ENCODE measurements at places on chromosomes 11 and 22.

GRCh38 chr11:125925804-125926203 lies 20.0 kb upstream of the VSIG10L2 start:
- DNase-seq: no peak

GRCh38 chr22:20952544-20953341 lies 14.3 kb upstream of the AIFM3 start:
- no peak for DNase-seq

DNA sequence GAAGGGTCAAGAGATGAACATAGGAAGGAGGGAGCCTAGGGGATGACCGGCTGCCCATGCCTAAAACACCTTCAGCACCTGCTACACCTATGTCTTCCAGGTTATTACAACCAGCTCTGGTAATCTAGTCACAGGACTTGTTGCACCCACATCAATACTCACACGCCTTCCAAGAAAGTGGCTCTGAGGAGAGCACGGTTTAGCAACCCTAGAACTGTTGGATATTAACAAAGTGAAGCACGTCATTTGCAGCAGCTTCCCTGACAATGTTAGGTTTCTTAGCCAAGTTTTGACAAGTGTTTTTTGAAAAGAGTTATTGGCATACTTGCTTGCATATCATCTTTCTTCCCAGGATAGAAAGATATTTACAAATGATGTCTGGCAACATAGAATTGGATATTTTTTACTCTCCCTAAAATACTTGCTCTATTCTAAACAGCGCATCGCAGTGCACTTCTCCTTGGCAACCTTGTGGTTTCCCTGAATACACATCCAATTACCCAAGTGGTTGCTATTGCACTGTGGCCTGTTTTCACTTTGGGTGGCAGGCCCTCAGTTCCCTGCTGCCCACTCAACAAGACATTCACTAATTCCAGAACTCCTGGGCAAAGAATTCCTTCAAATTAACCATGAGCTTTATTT lies 94.3 kb upstream of the ARHGAP42 start:
- no peak for DNase-seq

DNA sequence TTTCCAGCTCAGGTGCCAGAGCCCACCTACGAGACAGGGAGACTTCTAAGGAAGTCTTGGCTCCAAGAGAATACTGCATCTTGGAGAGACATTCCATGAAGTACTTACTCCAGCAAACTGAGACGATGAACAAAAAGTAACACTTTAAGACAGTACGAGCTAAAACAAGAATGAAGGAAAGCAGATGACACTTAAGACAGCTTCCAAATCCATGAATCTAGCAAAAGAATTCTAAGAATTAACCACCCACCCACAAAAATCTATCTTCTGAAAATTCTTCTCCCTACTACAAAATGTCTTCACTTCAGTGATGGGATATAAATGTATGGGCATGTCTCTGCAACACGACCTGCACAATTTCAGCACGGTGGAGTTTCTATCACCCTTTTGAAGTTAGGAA lies 132.9 kb downstream of the C11orf58 start:
- DNase-seq: no peak

DNA sequence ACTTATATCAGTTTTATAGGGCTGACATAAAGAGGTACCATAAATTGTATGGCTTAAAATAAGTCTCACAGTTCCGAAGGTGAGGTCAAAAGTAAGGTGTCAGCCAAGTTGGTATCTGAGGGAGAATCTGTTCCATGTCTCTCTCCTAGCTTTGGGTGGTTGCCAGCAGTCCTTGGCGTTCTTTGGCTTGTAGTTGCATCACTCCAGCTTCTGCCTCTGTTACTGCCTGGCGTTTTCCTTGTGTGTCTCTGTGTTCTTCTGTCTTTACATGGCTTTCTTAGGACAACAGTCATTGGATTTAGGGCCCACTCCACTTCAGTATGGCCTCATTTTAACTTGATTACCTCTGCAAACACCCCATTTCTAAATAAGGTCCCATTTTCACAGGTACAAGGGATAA lies 16.7 kb downstream of the MMP7 start:
- peak; percentile 33 for DNase-seq

DNA sequence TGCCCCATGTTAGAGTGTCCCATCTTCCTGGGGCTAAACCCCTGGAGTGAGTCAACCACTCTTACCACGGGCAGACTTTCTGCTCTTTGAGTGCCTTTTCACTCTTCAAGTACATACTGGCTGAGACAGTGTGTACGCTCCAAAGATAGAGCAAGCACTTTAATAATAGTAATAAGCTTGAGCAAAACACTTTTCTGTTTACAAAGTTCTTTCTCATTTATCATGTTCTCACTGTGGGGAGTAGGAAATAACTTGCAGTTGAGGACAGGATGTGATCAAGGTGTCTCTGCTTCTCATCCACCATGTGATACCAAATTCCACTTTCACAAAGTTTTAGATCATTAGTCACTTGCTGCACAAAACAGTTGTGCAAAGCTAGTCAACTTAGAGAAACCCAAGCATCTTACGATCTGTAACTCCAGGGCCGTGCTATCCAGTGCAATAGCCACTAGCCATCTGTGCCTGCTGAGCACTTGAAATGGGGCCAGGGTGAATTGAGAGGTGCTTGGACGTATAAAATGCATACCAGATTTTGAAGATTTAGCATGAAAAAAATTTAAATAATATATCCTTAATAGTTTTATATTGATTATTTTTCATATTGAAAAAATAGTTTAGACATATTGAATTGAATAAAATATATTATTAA lies 135.3 kb downstream of the KIF18A start:
- peak; percentile 27 for DNase-seq

- no peak for DNase-seq
Observed at GRCh38 chr11:103845331-103845730, 191.1 kb upstream of the DDI1 start.

DNA sequence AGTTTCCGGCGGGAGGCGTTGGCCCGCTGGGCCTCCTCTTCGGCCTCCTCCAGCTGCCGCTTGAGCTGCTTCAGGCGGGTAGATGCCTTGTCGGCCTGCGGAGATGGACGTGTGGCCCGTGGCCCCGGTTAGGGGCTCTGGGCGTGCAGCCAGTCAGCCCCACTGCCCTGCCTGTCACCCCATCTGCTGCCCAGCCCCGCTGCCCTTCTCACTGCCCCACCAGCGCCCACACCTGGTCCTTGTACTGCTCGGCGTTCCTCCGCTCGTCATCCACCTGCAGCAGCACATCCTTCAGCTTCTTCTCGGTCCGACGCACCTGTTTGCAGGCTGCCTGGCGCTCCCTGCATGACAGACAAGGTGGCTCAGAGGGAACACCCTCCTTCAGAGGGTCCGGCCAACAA lies 31.2 kb downstream of the APOL1 start:
- no peak for DNase-seq

DNA sequence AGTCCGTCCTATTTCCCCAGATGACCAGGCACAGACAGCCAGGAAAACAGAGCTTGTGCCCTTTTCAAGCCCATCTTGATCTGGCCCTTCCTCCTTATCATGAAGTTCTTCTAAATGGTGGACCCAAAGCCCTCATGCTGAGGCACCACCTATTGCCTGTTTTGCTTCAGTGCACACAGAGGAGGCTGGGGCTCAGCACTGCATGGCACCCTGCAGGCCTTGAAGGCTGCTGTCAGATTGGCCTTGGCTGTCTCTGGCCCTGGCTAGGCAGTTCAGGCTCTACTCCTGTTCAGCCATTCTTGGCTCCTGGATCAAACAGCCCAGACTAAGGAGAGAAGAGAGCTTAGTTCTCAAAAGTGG lies 49.2 kb downstream of the OTOG start:
- no peak for DNase-seq

- DNase-seq: no peak
Observed at GRCh38 chr11:111351374-111352055, 27.6 kb downstream of the POU2AF1 start.

DNA sequence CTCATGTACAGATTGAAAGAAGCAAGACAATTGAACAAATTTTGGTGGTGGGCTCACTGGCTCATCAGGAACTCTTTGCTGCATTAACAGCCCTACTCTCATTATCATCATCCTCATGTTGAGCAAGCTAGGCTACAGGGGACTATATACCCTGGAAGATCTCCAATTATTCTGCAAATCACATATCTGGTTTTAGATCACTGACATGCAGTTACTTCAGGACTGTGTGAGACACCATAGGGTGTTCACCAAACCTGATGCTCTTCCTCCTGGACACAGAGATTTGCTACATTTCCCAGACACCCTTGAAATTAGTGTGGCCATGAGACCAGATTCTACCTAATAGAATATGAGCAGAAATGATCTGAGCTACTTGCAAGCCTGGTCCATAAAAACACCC lies 23.0 kb upstream of the ME3 start:
- no peak for DNase-seq

- peak; percentile 33 for DNase-seq
Observed at GRCh38 chr11:9176550-9176949, 85.2 kb upstream of the SCUBE2 start.

DNA sequence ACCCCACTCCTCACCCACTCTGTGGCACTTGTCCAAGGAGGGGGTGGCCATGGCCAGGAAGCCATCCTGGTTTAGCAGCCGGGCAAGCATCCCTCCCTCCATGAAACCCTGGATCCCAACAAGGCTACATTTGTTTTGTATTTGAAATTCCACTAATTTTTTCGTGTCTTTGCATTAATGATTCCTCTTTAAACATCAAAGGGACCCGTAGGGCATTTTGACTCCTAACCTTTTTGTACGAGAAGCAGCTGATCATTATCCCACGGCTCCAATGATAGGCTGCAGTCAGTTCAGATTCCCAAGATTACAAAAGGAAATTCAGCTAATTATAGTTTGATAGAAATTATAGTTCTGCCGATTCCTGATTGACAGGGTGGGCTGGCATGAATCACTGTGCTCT lies 10.7 kb downstream of the MYEOV start:
- no peak for DNase-seq

- no peak for DNase-seq
Observed at GRCh38 chr22:26122920-26123468, 46.3 kb upstream of the SEZ6L start.

DNA sequence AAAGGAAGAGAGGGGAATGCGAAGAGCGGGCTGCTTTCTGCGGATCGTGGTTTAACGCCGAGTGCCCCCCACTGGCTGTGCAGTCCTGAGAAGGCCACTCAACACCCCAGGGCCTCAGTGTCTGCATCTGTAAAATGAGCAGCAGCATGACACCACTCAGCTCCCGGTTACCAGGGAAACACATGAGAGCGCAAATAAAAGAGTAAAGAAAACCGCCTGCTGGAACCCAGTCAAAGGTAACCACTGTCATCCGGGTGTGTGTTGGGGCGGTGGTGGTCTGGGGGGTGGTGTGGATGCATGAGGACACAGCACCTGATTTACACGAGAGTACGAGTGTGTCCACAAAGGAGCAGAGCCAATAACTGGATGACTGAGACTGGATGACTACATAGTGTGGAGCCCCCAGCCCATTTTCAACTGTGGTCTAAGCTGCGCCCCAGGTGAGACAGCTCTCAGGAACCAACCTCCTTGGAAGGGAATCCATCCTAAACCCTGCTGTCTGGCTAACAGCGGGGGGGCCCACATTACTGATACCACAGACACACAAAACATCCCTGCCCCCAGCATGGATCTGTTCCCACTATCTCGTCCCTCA lies 5.7 kb downstream of the CELSR1 start:
- no peak for DNase-seq

DNA sequence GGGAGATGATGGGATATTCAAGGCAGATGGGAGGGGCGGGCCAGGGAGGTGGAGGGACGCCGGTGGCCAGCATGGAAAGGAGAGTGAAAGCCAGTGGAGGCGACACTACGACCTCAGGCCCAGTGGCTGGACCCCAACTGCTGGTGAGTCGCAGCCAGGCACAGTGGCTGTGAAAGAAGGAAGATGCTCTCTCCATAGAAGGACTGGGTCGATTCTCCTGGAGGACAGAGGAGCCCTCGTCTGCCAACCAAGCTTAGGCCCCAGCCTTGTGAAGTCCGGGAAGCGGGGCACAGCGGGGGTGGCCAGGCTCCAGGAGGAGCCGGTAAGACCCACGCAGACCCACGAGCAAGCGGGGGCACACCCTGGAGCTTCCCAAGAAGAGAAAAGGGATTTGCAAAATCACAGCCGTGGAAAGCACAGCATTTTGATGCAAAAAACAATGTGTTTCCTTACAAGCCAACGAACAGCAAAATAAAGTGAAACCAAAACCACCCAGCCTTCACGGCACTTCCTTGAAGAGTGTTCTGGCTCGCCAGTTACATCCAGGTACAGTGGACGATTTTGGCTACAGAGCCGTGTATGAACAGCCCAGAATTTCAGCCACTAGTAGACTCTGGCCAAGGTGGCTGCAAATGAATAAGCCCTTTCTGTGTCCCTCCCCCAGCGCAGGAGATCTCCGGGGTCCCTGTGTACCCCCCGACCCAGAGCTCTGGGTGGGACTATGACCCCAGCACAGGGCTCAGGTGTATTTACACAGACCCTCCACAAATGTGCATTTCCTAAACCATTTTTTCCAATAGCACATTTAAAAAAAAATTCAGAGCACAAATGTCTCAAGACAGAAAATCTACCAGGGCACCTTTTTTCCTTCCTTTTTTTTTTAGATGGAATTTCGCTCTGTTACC lies 96.9 kb downstream of the TRMU start:
- DNase-seq: no peak

DNA sequence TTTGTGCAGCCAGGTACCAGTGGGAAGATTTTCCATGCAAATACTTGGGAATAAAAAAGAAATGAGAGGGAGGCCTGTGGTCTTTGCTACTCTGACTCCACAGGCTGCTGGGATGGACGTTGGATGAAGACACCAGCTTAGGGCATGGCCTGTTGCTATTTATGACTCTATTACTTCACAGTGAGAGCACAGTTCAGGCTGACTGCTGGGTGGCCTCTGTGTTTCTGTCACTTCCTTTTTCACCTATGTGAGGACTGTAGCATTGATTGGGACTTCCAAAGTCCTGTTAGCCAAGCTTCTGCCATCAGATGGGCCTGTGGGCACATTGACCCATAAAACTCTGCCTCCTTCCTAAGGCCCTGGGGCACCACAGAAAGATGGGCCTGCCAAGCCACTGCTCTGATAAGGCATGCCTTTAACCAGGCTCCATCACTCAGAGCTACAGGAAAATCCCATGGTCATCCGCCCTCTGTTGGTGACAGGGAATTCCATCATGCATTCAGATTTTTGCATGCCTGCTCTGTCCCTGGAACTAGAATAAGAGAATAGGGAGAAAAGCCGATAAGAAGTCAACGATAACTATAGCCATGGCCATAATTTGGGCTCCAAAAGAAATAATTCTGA lies 64.6 kb downstream of the KCNJ1 start:
- DNase-seq: no peak

GRCh38 chr11:10021563-10021962 lies 272.5 kb downstream of the SBF2 start:
- DNase-seq: no peak

- DNase-seq: peak; percentile 97
Observed at GRCh38 chr22:19799322-19800190, 39.0 kb downstream of the TBX1 start.

DNA sequence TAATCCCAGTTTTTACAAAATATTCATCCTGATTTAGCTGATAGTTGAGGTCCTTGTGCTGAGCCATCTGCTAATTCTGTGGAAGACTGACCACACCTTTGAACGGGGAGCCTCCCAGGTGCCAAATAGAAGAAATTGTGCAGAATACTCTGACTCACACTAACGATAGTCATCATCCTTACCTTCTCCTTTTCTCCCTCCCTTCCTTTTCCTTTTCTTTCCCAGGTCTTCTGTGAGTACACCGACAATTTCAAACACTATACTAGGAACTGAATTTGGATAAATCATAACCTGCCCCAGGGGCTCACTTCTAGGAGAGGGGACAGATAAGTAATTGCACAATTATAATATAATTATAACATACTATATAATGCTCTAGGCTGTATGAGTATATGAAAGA lies 73.1 kb upstream of the CTSC start:
- no peak for DNase-seq

Data from foreskin fibroblast (primary cell).